ENCODE measurements at places on chromosomes 3 and 15.

DNA sequence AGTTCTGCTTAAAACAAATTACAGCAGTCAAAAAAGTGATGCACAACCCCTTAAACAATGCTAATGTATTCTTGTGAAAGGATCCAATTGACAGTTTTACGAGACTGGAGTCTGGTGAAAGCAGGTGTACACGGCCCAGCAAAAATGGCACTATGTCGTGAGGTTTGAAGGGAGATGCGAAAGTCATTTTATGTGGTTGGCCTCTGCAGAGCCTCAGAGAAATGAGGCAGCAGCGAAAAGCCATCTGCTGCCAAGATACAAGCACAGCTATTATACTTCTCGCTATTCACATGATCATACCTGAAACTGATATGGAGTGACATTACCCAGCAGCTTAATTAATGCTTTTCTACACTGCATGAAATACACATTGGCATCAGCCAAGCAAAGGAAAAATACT is 36.4 kb downstream of the MECOM start:
- DNase-seq = no peak

DNA sequence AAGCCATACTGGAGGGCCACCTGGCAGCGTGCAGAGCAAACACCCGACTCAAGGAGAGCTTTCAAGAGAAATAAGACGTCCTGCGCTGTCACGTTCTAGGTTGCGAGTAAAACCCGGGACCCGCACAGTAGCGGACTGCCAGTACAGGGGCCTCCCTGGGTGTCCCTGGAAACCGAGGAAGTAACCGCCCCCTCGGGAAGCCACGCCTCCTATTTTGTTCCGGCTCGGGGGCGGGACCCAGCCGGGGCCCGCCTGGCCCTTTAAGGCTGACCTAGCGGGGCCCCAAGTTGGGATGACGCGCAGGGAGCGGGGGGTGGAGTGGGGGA is 218 bp upstream of the MAPKAPK3 start:
- DNase-seq = peak; percentile 89

DNA sequence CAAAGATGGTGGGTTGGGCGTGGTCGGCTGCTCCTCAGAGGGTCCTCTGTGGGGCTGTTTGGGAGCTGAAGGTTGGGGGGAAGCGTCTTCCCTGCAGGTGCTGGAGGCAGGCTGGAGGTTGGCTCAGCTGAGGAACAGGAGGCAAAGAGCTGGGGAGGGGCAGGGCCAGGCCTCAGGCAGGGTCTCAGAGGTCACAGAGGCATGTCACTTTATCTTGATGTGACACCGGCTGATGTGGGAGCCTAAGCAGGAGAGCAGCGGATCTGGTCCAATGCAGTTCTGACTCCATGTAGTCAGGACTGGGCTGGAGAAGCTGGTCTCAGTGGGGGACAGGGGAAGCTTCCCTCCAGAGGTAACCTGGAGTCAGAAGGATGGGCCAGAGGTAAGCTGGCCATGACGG is 7.7 kb upstream of the GNAT1 start:
- DNase-seq = no peak

DNA sequence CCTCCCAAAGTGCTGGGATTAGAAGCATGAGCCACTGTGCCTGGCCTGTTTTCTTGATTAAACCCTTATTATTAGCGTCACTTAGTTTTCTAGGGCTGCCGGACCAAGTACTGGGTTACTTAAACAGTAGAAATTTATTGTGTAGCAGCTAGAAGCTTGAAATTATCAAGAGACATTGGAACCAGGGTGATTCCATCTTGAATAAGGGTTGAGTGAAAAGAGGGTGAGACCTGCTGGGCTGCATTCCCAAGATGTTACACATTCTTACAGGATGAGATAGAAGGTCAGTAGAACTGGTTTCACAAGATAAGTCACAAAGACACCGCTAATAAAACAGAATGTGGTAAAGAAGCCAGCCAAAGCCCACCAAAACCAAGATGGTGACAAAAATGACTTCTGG is 18.6 kb upstream of the FSTL1 start:
- peak; percentile 64 for DNase-seq

GRCh38 chr3:178236555-178237277 is 299.5 kb upstream of the KCNMB2 start:
- peak; percentile 66 for DNase-seq

DNA sequence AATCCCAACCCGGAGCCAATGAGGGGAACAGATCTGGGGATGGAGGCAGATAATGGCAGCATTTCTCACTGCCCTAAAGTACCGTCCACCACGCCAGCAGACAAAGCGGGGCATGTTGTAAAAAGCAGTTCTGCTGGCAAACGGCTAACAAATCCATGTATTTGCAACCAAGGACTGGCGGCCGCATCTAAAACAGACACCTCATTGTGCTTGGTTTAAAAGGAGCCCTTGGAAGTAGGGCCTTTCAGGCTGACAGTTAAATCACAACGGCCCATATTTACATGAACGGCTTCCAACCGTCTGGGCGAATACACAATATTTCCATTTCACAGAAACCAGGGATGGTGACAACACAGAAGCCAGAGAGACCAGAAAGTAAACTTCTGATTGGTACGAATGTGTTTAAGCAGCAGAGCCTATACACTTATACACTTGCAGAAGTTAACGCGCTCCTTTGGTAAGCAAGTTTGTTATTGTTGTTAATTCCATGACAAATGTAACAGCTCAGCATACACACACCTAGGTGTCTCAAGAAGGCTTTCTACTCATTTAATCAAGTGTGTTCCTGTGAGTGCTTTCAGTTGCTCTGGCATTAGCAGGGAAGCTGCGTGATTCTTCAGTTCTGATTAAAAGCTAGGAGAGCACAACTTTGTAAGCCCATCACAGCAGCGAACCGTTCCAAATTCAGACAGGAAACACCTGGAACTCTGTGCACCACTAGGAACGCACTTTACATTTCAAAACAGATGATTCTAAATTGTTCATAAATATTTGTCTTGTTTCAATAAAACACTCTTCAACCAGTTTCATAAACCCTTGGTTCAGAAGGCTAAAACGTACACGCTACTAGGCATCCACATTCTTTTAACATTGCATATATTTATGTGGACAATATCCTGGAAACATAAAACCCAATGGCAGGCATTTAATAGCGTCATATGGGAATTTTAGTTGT is 112.9 kb downstream of the PDZRN3 start:
- DNase-seq = peak; percentile 54

GRCh38 chr3:194100856-194101390 is 35.0 kb upstream of the HES1 start:
- DNase-seq = no peak

- DNase-seq = no peak
Observed at GRCh38 chr3:72141264-72141663, 356.3 kb upstream of the PROK2 start.

DNA sequence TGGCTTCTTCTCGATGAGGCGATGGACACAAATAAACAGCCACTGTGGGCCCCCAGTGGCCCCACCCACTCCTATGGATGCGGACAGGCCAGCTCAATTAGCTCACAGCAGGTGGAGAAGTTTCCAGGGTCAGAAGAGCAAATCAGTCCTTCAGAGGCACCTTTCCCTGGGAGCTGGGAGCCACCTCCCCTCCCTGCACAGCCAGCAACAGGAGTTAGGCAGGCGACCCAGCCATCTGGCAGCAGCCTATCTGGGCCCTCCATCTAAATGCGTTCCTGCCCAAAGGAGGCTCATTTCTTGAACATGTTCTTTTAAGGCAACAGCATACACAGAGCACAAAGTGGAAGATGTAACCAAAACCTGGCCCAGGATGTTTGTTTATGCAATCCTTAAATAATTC is 211.9 kb upstream of the ARRDC4 start:
- DNase-seq = no peak

DNA sequence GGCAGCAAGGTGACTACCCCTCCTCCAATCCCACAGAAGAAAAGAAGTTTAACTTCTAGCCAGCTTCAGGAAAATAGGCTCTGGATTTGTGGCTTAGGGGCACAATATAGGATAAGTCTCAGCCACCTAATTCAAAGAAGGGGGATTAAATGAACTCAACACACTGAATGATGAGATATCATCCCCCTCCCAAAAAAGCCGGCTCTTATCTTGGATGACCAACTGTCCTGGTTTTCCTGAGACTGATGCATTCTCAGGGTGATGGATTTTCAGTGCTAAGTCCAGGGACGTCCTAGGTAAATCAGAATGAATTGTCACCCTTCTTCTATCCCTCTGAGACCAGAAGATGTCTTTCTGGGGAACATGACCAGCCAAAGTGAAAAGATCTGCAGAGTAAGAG is 487.0 kb upstream of the PROK2 start:
- DNase-seq = no peak

DNA sequence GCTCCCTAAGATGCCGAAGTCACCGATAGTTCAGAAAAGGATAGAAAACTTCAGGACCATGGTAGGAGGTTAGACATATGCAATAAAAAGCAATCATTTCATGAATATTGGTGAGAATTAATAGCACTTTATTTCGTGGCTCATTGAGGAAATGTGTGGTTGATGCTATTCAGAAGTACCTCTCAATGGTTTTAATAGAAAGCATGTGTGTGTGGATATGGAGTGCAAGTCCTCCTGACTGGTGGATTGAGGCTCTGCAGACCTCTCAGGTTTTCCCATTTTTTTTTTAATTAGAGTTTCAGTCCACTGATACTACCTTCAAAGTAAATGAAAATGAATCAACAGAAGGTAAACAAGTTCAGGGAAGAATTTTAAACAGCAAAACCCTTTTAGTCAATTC is 384.3 kb upstream of the RARB start:
- peak; percentile 53 for DNase-seq

DNA sequence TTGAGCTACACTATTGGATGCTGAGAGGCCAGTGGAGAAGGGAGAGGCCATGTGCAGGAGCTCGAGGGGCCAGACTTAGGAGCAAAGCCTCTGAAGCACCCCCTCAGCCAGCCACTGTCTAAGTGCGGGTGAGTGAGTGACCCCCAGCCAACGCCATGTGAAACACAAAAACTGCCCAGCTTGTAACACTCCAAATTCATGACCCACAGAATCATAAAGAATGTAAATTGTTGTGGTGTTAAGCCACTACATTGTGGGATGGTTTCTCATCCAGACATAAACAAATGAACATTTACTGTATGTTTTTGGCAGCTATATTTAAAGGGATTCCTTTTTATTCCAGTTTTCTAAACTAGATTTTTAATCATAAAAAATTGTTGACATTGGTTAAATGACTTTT is 27.2 kb upstream of the TMEM158 start:
- peak; percentile 17 for DNase-seq

Measured in fibroblast of skin of abdomen (primary cell).